NCI-H524 treated with DMSO at 0.1 percent for 48 hours (cell line): ENCODE measurements at places on chromosomes 7 and 10.

- DNase-seq: no peak
Measured at GRCh38 chr7:120334475-120334874, 61.5 kb downstream of the KCND2 start.

GRCh38 chr7:139875821-139876241 is 46.8 kb downstream of the TBXAS1 start:
- no peak for DNase-seq

GRCh38 chr10:124403548-124403947 is 15.2 kb downstream of the OAT start:
- DNase-seq: peak; percentile 25

GRCh38 chr10:110873951-110874350 is 2.2 kb downstream of the PDCD4 start:
- DNase-seq: no peak

- no peak for DNase-seq
Measured at GRCh38 chr7:94240902-94241301, 153.8 kb upstream of the COL1A2 start.

- DNase-seq: no peak
Measured at GRCh38 chr7:92244808-92245486, 767 bp downstream of the KRIT1 start.

DNA sequence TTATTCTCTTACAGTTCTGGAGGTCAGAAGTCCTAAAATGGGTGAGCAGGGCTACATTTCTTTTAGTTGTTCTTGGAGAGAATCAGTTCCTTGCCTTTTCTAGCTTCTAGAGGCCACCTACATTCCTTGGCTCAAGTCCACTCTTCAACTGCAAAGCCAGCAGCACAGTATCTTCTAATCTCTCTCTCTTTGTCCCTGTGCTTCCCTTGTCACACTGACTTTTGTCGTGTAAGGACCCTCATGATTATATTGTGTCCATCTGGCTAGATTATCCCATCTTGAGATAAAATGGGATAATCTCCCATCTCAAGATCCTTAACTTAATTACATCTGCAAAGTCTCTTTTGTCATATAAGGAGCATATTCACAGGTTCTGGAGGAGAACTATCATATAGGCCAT is 359.0 kb downstream of the ADRA2A start:
- DNase-seq: no peak

DNA sequence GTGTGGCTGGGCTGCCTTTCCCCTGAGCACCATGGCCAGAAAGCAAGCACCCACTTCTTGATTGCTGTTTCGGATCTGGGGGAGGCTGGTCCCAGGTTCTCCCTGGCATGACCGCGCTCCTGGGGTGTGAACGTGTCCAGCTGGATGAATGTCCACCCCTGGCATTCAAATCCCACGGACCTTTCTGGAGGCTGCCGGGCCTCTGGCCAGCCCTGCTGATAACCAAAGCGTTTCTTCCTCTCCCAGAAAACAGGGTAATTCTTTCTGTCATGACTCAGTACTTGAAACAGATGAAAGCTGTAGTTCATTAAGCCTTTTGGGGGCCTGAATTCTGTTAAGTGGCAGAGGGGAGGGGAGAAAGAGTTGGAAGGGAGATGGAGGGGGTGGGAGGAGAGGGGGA is 73.1 kb upstream of the SAMD8 start:
- no peak for DNase-seq

GRCh38 chr7:41130561-41131236 is 572.2 kb downstream of the INHBA start:
- peak; percentile 71 for DNase-seq

DNA sequence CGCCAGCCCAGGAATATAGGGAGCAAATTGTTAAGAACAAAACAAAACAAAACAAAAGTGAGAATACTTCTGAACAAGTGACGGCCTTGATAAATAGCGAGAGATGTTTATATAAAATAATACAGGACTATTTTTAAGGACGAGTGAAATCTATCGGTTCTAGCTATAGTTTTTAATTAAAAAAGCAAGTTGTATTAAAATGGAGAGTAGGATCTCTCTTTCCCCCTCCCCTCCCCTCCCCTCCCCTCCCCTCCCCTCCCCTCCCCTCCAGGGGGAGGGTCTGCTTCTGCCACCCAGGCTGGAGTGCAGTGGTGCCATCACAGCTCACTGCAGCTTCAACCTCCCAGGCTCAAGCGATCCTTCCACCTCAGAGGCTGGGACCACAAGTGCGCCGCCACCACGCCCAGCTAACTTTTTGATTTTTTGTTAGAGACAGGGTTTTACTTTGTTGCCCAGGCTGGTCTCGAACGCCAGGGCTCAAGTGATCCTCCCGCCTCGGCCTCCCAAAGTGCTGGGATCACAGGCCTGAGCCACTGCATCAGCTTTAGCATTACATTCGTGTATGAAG is 440 bp upstream of the TCAF1 start:
- peak; percentile 8 for DNase-seq

DNA sequence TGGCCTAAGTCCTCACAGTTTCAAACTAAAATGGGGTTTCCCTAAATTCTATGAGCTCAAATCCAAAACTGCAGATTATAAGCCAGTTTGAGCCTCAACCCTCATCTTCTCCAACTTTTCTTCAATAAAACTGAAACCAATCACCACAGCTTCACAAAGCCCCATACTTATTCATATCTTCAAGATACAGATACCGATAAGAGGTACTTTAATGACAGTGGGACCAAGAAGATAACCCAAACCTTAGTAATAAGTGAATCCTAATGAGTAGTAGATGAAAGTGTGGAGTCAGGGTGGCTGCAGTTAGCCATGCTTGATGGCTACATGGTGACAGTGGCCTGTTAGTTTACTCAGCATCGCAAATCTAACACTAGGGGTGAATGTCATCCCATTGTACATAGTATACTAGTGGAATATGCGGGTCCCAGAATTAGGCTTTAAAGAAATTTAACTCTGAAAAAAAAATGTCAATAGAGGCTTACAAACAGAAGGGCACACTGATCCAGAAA is 395.8 kb upstream of the PHF14 start:
- no peak for DNase-seq

DNA sequence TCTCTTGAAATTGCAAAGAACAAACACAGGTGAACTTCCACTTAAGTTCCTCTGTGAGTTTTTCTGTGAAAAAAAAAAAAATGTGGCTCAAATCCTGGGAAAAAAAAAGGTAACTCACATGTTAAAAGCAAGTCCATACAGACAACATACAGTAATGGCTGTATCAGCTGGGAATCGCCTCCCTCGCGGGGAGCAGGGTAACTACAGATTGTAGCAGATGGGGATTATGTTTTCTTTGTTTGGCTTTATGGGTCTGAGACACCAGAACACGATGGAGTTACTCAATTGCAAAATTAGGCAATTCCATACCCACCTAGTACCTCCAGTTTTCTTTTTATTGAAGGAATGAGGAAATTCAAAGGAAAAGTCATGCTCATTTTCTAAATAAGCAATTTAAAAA is 42.3 kb downstream of the FEZF1 start:
- DNase-seq: peak; percentile 79

- no peak for DNase-seq
Measured at GRCh38 chr7:102222445-102222844, 64.2 kb upstream of the SH2B2 start.

GRCh38 chr10:22685926-22686325 is 28.5 kb downstream of the PIP4K2A start:
- DNase-seq: no peak
